ENCODE measurements at places on chromosomes 2 and 18.

DNA sequence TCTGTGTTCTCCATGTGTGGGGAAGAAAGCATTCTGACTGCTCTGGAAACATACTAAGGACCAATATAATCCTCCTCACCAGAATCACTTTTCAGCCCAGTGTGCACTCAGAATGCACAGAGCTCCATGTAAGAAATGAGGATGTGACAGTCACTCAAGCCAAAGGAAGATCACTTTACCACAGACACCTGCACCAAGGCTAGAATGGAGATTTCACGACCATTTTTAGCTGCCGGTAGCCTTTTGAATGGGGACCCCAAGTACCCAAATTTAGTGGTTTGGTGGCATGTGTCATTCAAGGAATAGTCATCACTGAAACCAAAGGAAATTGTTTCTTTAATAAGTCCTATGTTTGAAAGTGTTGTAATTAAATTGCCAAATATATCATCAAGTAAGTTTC lies 613.2 kb upstream of the ACVR2A start:
- no peak for DNase-seq

GRCh38 chr18:58495207-58495606 lies 133.7 kb downstream of the ALPK2 start:
- DNase-seq, result peak; percentile 59

DNA sequence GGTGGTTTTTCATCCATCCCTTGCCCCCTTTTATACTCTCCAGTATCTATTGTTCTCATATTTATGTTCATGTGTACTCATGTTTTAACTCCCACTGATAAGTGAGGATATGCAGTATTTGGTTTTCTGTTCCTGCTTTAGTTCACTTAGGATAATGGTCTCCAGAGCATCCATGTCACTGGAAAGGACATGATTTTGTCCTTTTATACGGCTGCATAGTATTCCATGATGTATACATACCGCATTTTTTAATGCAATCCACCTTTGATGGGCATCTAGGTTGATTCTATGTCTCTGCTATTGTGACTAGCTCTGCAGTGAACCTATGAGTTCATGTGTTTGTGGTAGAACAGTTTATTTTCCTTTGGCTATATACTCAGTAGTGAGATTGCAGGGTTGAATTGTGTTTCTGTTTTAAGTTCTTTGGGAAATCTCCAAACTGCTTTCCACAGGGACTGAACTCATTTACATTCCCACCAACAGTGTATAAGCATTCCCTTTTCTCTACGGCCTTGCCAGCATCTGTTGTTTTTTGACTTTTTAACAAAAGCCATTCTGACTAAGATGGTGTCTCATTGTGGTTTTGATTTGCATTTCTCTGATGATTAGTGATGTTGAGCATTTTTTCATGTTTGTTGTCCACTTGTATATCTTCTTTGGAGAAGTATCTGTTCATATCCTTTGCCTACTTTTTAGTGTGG lies 420.2 kb downstream of the THSD7B start:
- no peak for DNase-seq

DNA sequence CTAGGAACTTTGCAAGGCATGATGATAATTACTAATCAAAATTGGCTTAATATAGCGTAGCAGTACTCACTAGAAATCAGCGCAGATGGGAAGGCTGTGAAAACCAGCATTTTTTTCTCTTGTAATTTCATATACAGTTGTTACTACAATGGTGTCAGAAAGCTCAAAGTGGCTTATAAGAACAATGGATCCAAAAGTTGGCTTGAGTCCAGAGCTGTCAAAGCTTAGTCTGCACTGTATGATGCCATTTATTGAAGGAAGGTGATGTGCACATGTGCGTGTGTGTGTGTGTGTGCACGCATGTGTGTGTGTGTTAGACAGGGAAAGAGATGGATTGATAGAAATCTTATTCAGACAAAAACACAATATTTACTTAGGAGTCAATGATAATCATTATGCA lies 341.3 kb downstream of the TGIF1 start:
- no peak for DNase-seq

GRCh38 chr2:8862230-8862629 lies 24.8 kb upstream of the KIDINS220 start:
- DNase-seq, result no peak

GRCh38 chr2:21656330-21657075 lies 532.7 kb downstream of the TDRD15 start:
- DNase-seq, result no peak

- DNase-seq, result no peak
These were observed 13.8 kb downstream of the RFTN2 start for GRCh38 chr2:197661626-197662025.

DNA sequence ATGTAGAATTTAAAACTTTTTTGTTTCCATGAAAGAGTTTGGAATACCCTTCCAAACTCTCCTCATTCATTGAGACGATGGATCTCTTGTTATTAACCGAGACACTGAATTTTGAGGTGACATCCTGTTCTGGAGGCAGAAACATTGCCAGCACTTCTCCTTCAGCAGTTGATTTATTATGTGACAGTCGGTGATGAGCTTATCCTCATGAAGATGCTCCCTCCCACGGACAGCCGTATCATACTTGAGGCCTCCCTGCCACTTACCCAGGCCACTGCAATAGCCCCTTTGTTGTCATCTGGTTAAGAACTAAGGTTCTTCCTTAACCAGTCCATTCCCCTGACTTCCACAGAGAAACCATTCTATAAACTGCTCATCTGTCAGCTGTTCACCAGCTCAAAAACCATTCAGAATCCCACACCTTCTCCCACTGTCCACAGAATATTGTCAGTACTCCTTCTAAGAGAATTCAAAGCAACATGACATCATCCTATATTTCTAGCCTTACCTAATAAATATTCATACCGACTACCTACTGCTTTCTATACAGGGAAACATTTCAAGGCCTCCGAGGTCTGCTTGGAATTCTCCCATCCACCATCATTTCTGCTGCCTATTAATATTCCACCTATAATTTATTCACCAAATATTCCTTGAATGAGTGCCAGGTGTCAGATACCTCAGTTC lies 139.0 kb upstream of the TRIB2 start:
- DNase-seq, result no peak

- DNase-seq, result peak; percentile 47
These were observed 51.2 kb downstream of the MBP start for GRCh38 chr18:77081390-77081778.

DNA sequence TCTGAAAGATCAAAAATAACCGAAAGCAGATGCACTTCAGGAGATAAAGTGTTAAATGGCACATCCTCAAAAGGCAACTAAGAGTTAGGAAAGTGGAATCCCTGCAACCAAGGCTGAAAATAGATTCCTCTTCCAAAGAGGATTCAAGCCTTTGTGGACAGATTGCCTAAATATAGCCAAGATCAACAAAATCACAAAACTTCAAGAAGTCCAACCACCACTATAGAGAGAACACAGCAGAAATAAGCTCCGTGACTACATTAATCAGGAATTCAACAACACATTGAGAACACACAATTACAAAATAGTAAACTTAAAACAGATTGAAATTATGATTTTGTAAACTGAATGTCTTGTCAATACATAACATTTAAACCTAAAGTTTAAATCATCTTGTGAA lies 165.7 kb downstream of the LNPK start:
- DNase-seq, result peak; percentile 36

- DNase-seq, result peak; percentile 54
These were observed 105.5 kb upstream of the NEUROD1 start for GRCh38 chr2:181785691-181786344.

DNA sequence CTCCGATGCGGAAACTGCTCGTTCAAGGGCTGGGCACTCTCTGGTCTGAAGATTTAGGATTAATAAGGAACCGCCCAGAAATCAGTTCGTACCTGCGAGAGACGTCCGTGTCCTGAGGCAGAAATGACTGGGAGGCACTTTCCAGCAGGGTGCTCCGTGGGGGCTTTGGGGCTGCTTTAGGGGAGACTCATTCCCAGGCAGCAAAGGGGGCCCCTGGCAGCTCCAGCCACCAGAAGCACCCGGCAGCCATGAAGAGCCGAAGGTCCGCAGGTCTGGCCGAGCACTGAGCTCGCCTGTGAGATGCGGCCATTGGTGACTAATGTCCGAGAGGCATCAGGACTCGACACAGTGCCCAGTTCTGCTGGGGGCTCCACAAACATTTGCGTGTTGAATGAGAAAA lies 20.9 kb downstream of the KCNG2 start:
- DNase-seq, result no peak

DNA sequence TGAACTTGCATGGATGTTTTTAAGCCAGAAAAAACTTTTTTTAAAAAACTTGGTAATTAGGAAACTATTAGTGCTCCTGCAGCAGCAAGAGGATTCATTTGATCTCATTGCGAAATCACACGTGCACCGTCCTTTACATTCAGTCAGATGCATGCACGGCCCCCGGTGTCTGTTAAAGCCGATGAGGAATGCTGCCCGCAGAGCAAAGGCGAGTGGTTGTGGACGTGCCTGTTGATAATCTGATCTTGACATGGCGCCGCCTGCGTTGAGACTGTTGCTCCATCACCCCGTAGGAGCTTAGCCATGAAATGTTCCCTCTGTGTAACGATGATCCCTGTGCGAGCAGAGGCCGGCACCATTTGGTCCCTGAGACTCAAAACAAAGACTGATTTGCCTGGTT lies 300.0 kb downstream of the GBX2 start:
- DNase-seq, result no peak
